ENCODE measurements at places on chromosomes 7 and 10.

GRCh38 chr7:25669961-25670841 lies 441.9 kb upstream of the NPVF start:
- DNase-seq = no peak

- no peak for DNase-seq
Measured at GRCh38 chr10:89773081-89773480, 71.7 kb downstream of the KIF20B start.

DNA sequence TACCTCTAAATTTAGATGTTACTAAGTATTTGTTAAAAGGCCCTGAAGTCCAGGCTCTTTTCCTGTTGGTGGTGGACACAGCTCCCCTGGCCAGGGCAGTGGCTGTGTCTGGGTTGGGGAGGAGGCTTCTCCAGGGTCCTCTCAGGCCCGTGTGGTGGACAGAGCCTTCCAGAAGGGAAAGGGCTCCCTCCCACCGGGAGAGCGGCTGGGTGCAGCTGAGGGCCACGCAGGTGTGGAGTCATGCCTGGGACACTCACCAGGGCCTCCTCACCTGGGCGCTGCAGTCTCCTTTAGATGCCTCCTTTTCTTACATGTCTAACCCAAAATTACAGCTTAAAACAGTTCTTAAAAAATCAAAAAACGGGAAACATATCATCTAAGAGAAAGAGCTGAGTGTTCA lies 128.2 kb upstream of the TCERG1L start:
- DNase-seq = no peak

GRCh38 chr7:50717181-50717580 lies 65.5 kb downstream of the GRB10 start:
- DNase-seq = no peak

GRCh38 chr7:584122-584465 lies 64.4 kb upstream of the PDGFA start:
- no peak for DNase-seq

- no peak for DNase-seq
Measured at GRCh38 chr10:52771534-52772445, 794 bp downstream of the MBL2 start.

DNA sequence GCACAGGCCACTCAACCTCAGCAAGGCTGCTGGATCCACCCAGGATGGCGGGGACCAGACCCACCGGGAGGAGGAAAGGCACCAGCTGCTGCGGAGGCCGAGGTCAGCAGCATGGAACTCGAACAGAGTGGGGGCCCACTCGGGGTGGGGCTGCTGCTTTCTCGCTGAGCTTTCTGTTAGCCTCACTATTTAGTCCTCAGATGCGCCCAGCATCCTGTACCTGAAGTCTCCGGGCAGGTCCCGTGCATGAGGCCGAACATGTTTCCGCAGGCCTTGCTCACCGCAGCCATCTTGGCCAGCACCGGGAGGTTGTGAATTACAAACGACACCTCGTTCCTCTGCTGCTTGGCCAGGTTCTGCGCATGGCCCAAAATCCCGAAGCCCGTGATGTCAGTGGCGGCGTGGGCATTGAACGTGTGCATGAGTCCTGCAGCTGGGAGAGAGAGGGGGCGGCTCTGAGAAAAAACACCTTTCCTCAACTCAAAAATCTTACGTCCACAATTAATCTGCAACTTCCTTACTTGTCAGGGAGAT lies 22.8 kb upstream of the PHYH start:
- no peak for DNase-seq

DNA sequence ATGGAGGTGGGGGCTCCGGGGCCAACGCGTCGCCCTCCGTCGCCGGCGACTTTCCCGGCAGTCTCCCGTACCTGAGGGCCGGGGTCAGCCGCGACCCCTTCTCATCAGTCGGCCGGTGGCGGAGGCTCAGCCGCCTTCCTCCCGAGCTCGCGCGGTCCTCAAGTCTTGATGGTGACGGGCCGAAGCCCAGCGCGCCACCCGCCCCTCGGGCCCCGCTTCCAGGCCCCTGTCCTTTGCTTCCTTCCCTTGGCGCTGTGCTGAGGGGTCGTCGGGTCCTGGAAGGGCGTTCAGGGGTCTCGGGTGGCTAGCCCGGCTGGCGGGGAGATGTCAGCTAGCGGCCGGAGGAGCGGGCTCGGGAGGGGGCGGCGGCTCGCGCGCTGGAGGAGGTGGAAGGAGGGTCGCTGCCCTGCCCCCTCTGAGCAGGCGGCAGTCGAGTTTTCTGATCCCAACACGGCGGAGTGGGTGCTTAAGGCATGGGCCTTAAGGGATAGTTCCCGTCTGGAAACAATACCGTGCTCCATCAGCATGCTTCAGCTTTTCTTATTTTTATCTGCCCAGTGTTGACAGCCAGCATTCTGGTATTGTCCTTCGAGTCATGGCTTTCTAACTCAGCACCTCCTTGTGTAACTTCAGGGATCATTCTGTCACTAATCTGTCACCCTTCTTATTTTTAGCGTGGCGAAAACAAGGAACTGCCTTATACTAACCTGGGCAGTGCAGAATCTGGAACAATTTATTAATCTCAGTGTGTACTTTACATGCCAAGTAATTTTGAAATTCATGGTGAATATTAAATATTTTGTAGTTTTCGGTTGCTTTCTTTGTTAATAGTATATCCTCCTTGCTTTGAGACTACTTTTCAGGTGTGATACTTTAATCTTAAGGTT lies 748 bp downstream of the PHTF2 start:
- peak; percentile 12 for DNase-seq

- DNase-seq = no peak
Measured at GRCh38 chr7:121385800-121386179, 10.3 kb downstream of the FAM3C start.

- DNase-seq = peak; percentile 15
Measured at GRCh38 chr7:158682456-158682855, 22.1 kb downstream of the NCAPG2 start.

DNA sequence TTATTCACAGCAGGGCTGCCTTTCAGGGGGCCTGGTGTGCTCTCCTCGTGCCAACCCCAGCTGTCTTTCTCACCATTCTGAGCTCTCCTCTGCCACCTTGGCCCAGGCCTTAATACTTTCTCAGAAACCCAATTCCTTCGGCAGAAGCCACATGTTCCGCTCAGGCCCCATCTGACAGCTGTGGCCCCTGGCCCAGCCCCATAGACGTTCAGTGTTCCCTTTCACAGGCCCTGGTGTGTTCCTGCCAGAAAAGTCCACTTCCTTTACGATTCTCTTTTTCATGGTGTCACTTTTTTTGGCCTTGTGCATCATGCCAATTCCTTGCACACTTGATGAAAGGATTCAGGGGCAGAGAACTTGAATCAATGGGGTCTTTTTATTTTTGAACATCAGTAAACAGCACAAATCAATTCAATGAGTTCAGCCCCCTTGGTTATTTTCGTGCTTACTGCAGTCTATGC lies 15.9 kb upstream of the GPNMB start:
- no peak for DNase-seq

- no peak for DNase-seq
Measured at GRCh38 chr10:103759100-103759781, 96.1 kb downstream of the SH3PXD2A start.

All from COR-L47 (cell line).